ENCODE measurements at places on chromosomes 13 and 19. TPM values are rescaled to one million over a fixed set of nuclear protein-coding genes. Genes with fewer than 3 reads are reported as not detected.
A peak's percentile ranks its signal among the peaks of the same experiment; 100 is the strongest.

DNA sequence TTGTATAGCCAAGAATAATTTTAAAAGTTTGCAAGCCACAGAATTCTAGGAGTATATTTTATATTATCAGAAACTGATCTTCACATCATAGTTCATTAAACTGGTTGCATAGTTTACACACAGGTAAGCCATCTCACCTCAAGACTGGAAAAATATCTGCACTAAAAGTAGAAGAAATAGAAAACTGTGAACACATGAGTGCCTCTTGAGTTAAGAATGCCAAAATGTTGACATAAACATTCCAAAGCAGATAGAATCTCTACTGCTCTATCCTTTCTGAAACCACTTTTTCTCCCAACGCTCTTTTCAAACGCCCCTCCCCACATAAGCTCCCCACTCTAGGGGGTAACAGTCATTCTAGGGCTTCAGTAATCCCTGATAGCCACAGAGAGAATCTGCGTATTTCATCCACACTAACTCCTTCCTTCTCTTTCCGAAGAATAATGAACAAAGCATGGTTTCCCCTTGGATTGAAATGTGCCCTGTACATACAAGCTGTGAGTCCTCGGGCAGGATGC lies 201.5 kb downstream of the IRS2 start:
- no peaks in the 10 kb centered on the region for H3K36me3 ChIP-seq
- no peaks in the 10 kb centered on the region for H3K4me1 ChIP-seq
- no peaks in the 10 kb centered on the region for H3K27me3 ChIP-seq
- no peak overlapping the region for H3K4me3 ChIP-seq

DNA sequence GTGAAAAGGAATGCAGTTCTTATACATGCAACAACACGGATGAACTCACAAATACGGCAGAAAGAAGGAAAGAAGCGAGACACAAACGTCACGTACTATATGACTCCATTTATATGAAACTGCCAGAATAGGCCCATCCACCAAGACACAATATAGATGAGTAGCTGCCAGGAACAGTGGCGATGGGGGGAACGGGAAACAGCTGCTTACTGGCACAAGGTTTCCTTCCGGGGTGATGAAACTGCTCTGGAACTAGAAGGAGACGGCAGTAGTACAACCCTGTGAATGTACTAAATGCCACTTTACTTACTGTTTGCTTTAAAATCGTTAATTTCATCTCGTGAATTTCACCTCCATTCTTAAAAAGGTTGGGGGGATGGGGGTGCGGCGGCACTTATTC lies 28.9 kb downstream of the MLLT1 start:
- H3K27ac ChIP-seq = no peak overlapping the region
- H3K4me1 ChIP-seq = peaks cover 4% of the 10 kb centered on the region
- peaks cover 3% of the 10 kb centered on the region for H3K36me3 ChIP-seq

DNA sequence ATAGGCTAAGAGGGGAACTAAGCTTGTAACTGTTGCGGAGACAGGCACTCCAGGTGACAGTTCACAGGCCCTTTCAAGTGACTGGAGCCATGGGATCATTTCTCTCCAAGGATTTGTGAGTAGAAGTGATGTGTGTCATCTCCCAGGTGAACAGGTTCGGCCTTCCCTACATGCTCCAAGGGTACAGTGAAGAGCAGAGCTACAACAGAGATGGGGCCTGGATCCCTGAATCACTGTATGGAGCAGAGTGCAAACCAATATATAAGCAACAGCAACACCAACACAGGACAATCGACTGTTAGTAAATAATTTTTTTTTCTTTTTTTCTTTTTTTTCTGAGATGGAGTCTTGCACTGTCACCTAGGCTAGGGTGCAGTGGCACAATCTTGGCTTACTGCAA lies 15.0 kb downstream of the ZSCAN18 start:
- H3K27ac ChIP-seq = no peak overlapping the region
- H3K27me3 ChIP-seq = no peaks in the 10 kb centered on the region
- DNase-seq = no peak
- no peaks in the 10 kb centered on the region for H3K36me3 ChIP-seq
- no peak overlapping the region for H3K4me3 ChIP-seq

GRCh38 chr19:22326219-22326618 lies 40.0 kb downstream of the ZNF729 start:
- H3K27me3 ChIP-seq = no peaks in the 10 kb centered on the region
- no peak overlapping the region for H3K27ac ChIP-seq
- 0 out of 2 replicates have a peak, but pooled peaks cover 8% of the 10 kb centered on the region for H3K36me3 ChIP-seq
- no peak for DNase-seq
- no peak overlapping the region for H3K4me3 ChIP-seq
- H3K4me1 ChIP-seq = no peaks in the 10 kb centered on the region

DNA sequence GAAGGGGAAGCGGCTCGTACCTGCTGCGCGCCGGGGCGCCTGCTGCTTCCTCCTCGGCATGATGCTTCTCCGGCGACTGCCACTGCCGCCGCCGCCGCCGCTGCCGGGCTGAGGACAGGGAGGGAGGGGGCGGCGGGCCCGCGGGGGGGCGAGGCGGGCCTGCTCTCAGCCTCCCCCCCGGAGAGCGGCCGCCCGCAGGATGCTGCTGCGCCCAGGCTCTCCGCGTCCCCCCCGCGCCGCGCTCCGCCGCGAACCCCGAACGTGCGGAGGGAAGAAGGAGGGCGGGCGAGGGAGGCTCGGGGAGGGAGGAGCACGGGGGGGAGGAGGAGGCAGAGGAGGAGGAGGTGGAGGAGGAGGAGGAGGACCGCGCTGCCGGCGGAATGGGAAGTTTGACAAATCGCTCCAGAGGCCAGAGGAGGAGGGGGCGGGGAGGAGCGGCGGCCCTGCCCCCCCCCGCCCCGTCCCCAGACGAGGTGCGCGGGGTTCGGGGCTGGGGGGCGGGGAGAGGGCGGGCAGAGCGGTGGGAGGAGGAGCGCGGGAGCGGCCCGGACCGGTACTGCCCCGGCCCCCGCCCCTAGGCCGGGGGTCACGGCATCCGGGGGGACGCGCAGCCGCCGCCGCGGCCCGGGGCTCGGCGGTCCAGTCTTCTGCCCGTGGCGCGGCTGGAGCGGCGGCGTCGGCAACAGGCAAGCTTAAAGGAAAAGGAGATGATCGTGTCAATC lies at the start of gene TSHZ3:
Gene TSHZ3, minus strand, starts transcription at position 277 of the 722 bp plus-strand sequence. Its CDS starts 217 bp downstream, at position 60.
- peaks cover 50% of the 10 kb centered on the region for H3K4me1 ChIP-seq
- DNase-seq = peak; percentile 85
- peaks cover 65% of the 10 kb centered on the region for H3K27me3 ChIP-seq
- no peak within 1 kb of the TSS for H3K27ac ChIP-seq
- H3K36me3 ChIP-seq = no peaks in the 10 kb centered on the region

LILRA5 gene
- total RNA-seq = not detected

KLK1 gene
- total RNA-seq = not detected

GRCh38 chr13:58579468-58579867 lies 947.9 kb downstream of the PCDH17 start:
- H3K36me3 ChIP-seq = 0 out of 2 replicates have a peak, but pooled peaks cover 3% of the 10 kb centered on the region
- no peaks in the 10 kb centered on the region for H3K27me3 ChIP-seq
- H3K4me3 ChIP-seq = no peak overlapping the region
- H3K27ac ChIP-seq = no peak overlapping the region
- H3K4me1 ChIP-seq = no peaks in the 10 kb centered on the region

CEACAM4 gene
- not detected for total RNA-seq

DNA sequence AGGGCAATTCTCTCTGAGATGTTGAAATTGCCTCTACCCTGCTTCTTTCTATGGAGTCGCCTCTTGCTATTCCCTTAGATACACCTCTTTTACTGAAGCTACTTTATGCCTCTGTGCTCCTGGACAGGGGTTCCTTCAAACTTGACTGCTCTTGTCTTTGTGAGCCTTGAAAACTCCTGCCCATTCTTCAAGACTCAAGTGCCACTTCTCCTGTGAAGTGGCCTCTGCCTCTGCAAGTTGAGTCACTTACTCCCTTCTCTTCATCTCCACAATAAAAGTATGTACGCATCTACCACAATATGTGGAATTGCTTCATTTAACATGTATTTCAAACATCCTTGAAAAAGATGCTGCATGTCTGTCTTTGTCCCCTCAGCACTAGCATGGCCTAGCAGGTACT lies 66.0 kb upstream of the TPP2 start:
- no peak overlapping the region for H3K4me3 ChIP-seq
- no peak overlapping the region for H3K27ac ChIP-seq

ACP5 gene
- total RNA-seq = 12.4 TPM

GRCh38 chr13:46010148-46010547 lies 42.4 kb downstream of the ZC3H13 start:
- H3K4me1 ChIP-seq = no peaks in the 10 kb centered on the region
- H3K27ac ChIP-seq = no peak overlapping the region
- H3K27me3 ChIP-seq = no peaks in the 10 kb centered on the region

GRIN2D gene
- total RNA-seq = 16.5 TPM

C19orf33 gene
- total RNA-seq = 58.9 TPM

DHPS gene
- 141 TPM for total RNA-seq

DNA sequence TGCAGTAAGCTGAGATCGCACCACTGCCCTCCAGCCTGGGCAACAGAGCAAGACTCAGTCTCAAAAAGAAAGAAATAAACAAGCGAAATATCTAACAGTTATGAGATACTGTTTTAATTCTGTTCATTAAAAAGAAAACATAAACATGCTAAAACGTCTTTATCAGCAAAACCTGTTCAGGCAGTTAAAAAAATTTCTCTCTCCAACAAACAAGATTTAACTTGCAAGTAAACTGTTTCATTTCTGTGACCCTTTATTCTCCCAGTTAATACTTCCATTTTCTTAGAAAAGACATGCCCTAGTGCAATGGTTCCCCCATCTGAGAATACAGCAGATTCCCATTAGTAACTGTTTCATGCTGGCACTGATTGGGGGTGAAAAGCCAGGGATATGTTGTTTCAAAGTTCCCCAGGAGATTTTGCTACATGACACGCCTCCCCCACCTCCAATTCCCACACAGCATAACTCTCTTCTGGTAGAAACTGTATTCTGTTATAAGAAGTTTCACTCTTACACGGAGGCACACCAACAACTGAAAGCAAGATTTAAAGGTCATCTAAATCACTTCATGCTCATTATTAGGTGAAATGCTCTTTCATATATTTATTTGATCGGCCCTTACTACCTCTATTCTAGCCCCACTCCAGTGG lies 24.4 kb downstream of the ELF1 start:
- peaks cover 10% of the 10 kb centered on the region for H3K4me1 ChIP-seq
- no peak overlapping the region for H3K27ac ChIP-seq
- no peaks in the 10 kb centered on the region for H3K27me3 ChIP-seq
- no peak overlapping the region for H3K4me3 ChIP-seq

- H3K27me3 ChIP-seq = no peaks in the 10 kb centered on the region
- H3K4me3 ChIP-seq = no peak overlapping the region
- no peak for DNase-seq
- no peak overlapping the region for H3K27ac ChIP-seq
- H3K4me1 ChIP-seq = no peaks in the 10 kb centered on the region
Observed at GRCh38 chr13:36804588-36804987, 14.4 kb upstream of the RFXAP start.

DNA sequence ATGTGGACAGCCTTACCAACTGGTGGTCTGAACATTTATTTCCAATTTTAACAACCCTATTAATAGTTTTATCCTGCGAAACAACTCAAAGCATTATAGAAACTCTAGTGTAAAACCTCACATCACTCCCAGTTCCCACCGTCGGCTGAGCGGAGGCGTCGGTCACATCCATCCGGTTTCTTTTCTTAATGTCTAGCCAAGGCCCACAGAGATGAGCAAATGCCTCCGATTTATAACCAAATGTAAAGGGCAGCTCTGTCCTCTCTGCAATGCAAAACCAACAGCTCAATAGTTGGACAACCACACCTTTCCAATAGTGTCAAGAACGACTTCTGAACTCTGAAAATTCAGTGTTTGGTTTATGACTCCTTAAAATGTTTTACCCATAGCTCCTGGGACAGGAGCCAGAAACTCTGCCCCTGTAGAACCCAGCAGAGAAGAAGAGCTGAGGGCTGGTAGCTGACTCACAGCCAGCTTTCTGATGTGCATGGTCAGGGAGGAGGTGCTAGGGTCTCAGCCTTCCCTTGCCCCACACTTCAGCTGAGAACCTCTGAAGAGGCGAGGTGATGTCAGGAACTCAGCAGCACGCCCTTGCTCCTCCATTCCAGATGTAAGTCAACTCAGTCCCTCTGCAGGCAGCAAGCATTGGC lies 90.2 kb upstream of the UQCRFS1 start:
- H3K27me3 ChIP-seq = no peaks in the 10 kb centered on the region
- no peaks in the 10 kb centered on the region for H3K4me1 ChIP-seq
- H3K27ac ChIP-seq = no peak overlapping the region
- no peaks in the 10 kb centered on the region for H3K36me3 ChIP-seq

UPK1A gene
- total RNA-seq = not detected

ILF3 gene
- 544 TPM for total RNA-seq

DNA sequence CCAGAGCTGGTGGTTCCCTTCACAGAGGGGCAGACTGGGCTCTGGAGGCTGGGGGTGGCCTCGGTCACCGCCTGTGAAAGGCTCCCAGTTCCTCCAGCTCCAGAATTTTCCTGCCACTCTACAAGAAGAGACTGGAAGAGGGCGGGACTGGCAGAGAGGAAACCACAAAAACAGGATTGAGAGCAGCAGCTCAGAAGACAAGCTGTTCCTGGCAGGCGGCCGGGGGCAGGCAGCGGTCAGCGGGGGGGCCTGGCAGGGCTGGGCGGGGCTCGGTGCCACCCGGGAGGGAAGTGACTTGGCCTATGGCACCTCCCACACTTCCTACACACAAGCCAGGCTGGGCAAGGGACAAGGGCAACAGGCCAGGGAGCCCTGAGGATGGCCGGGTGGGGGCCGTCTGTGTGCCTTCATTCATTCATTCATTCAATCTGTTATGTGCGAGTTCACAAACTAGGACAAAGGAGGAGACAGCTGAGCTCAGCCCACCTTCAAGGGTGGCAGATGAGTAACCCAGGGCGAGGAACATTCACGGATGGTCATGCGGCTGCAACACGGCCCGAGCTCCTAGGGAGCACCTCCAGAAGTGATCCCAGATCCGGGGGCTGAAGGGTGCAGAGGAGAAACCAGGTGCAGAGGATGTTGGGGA lies 16.9 kb upstream of the BTBD2 start:
- DNase-seq = no peak
- H3K4me3 ChIP-seq = no peak overlapping the region
- H3K27me3 ChIP-seq = no peaks in the 10 kb centered on the region
- H3K27ac ChIP-seq = no peak overlapping the region
- H3K36me3 ChIP-seq = no peaks in the 10 kb centered on the region

Measured in GM23338 (cell line).